SJCRH30 (cell line): ENCODE measurements at places on chromosomes 2 and 18. TPM values are rescaled to one million over a fixed set of nuclear protein-coding genes. Genes with fewer than 3 reads are reported as not detected.

GRCh38 chr2:85888020-85888683, 638 bp downstream of the ST3GAL5 start:
- H3K4me1 ChIP-seq, result peaks cover 30% of the 10 kb centered on the region
- peak overlapping the region; percentile 85 for H3K4me3 ChIP-seq
- no peaks in the 10 kb centered on the region for H3K27me3 ChIP-seq

DNA sequence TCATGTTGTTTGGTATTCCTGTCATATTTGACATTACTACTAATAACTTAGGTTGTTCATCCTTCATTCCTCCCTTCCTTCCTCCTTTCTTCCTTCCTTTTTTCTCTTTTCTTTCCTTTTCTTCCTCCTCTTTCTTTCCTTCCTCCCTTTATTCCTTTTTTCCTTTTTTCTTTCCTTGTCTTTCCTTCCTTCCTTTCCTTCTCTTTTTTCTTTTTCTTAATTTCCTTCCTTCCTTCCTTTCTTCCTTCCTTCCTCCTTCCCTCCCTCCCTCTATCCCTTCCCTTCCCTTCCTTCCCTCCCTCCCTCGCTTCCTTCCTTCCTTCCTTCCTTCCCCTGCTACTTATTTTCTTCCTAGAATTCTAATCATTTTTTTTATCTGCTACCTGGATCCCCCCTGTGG, 66.1 kb downstream of the CTNNA2 start:
- H3K4me3 ChIP-seq, result no peak overlapping the region
- no peaks in the 10 kb centered on the region for H3K4me1 ChIP-seq
- no peak overlapping the region for H3K27ac ChIP-seq
- DNase-seq, result no peak

DNA sequence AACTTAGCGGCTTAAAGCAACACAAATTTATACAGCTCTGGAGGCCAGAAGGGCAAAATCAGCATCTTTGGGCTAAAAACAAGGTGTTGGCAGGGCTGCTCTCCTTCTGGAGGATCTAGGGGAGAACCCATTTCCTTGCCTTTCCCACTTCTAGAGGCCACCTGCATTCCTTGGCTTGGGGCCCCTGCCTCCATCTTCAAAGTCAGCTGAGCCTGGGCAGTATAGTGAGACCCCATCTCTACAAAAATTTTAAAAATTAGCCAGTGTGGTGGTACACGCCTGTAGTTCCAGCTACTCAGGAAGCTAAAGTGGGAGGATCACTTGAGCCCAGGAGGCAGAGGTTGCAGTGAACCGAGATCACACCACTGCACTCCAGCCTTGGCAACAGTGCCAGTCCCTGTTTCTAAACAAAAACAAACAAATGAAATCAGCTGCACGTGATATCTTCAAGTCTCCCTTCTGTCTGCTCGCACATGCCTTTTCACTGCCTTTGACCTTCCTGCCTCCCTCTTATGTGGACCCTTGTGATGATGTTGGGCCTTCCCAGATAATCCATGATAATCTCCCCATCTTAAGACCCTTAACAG, 200.6 kb downstream of the ZFP36L2 start:
- DNase-seq, result no peak
- H3K27me3 ChIP-seq, result no peaks in the 10 kb centered on the region
- H3K27ac ChIP-seq, result no peak overlapping the region
- no peaks in the 10 kb centered on the region for H3K36me3 ChIP-seq

- no peaks in the 10 kb centered on the region for H3K4me1 ChIP-seq
- DNase-seq, result no peak
These were observed 17.8 kb upstream of the MPPE1 start for GRCh38 chr18:11925800-11926481.

DNA sequence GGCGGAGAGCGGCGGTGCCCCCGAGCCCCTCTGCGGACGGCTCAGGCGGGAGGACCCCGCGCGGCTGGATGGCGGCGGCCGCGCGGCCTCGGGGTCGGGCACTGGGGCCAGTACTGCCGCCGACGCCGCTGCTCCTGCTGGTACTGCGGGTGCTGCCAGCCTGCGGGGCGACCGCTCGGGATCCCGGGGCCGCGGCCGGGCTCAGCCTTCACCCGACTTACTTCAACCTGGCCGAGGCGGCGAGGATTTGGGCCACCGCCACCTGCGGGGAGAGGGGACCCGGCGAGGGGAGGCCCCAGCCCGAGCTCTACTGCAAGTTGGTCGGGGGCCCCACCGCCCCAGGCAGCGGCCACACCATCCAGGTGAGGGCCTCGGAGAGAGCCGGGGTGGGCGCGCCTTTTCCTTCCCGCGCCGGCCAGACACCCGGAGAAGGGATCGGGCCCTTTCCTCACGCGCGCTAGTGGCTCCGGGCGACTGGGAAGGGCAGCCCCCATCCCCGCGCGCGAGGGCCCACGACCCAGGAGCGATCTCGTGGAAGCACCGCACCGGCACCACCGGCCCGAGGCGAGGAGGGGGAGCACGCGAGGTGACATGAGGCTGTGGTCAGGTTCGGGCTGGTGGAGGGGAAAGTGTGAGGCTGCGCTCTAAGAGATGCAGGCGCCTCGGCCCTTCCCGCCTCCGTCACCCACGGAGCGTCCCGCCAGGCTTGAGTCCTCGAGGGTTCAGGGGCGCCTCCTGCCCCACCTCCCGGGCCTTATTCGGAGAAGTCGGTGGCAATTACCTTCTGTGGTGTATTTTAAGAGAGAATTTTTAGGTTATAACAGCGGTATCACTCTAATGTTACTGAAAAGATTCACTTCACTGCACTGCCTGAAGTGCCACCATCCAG, 607 bp downstream of the LAMA3 start:
- H3K4me3 ChIP-seq, result no peak overlapping the region
- no peak overlapping the region for H3K27ac ChIP-seq
- H3K36me3 ChIP-seq, result no peaks in the 10 kb centered on the region
- H3K27me3 ChIP-seq, result no peaks in the 10 kb centered on the region
- no peak for DNase-seq
- H3K4me1 ChIP-seq, result no peaks in the 10 kb centered on the region; the same call in 1 of the 2 replicates

GRCh38 chr2:178514664-178515063, 34.4 kb downstream of the PLEKHA3 start:
- H3K4me3 ChIP-seq, result no peak overlapping the region
- H3K27ac ChIP-seq, result no peak overlapping the region
- DNase-seq, result peak; percentile 7

- no peaks in the 10 kb centered on the region for H3K27me3 ChIP-seq
- peaks cover 3% of the 10 kb centered on the region; the same call in 1 of the 2 replicates for H3K4me1 ChIP-seq
- H3K36me3 ChIP-seq, result no peaks in the 10 kb centered on the region
These were observed 820.5 kb upstream of the POU3F3 start for GRCh38 chr2:104033399-104033798.

- DNase-seq, result no peak
- no peak overlapping the region for H3K4me3 ChIP-seq
- peaks cover 7% of the 10 kb centered on the region; the same call in 1 of the 2 replicates for H3K4me1 ChIP-seq
- H3K36me3 ChIP-seq, result peaks cover 22% of the 10 kb centered on the region
- no peaks in the 10 kb centered on the region for H3K27me3 ChIP-seq
These were observed 5.0 kb downstream of the ARID5A start for GRCh38 chr2:96541398-96542152.

- H3K4me3 ChIP-seq, result no peak overlapping the region
- H3K27ac ChIP-seq, result no peak overlapping the region
- H3K27me3 ChIP-seq, result peaks cover 4% of the 10 kb centered on the region; the same call in 1 of the 2 replicates
- H3K36me3 ChIP-seq, result no peaks in the 10 kb centered on the region
These were observed 91.2 kb upstream of the TMEM18 start for GRCh38 chr2:768451-768850.

DNA sequence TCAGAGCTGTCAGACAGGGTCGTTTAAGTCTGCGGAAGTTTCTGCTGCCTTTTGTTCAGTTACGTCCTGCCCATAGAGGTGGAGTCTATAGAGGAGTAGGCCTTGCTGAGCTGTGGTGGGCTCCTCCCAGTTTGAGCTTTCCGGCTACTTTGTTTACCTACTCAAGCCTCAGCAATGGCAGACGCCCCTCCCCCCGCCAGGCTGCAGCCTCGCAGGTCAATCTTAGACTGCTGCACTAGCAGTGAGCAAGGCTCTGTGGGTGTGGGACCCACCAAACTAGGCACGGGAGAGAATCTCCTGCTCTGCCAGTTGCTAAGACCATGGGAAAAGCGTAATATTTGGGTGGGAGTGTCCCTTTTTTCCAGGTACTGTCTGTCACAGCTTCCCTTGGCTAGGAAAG, 86.5 kb downstream of the EFEMP1 start:
- no peaks in the 10 kb centered on the region for H3K36me3 ChIP-seq
- H3K4me3 ChIP-seq, result no peak overlapping the region
- no peak for DNase-seq
- H3K27me3 ChIP-seq, result no peaks in the 10 kb centered on the region

DNA sequence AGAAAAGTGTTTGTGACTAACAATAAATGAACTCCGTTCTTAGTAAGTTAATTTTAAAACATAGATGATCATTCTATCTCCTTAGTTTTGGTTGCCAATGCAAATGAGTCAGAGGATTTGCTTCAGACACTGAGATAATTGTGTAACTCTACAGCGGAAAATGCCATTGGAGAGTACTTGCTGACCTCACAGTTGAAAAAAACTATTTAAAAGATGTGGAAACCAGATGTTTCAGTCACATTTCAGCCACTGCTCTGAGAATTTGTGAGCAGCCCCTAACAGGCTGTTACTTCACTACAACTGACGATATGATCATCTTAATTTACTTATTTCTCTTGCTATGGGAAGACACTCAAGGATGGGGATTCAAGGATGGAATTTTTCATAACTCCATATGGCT, at the start of gene TNFAIP6:
Gene TNFAIP6, plus strand, starts transcription at position 234 of the 400 bp plus-strand sequence. Its CDS starts 75 bp downstream, at position 309.
- DNase-seq, result peak; percentile 17
- no peak within 1 kb of the TSS for H3K27ac ChIP-seq
- no peaks in the 10 kb centered on the region for H3K27me3 ChIP-seq
- H3K4me1 ChIP-seq, result no peaks in the 10 kb centered on the region

DNA sequence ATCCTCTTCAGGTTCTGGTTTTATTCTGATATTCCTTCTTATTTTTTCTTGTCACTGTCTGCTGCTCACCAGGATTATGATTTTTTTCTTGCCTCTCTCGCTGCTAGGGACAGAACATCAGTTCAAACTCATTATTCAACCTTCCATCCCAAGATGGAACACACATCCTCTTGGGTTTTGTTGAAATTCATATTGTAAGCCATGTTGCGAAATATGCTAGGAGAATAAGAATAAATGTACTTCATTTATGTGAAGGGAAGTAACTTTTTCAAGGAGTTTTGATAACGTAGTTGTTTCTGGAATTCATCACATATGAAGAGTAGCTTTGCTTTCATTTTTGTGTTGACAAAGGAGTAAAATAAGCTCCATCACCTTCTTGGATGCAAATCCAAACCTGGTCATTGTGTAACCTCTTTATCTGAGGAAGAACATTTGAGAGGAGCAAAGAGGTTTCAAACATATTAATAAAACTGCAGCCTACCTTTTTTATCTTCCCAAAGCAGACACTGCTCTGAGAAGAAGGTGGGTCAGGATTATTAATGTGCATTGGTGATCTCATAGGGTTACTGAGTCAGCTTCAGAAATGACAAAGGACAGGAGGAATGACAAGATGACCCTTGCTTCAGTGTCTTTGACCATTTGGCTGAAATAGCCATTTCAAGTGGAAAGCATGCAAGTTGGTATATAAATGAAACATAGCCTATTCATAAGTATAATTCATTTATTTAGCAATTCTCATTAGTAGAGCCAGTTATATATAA, 280.0 kb downstream of the GULP1 start:
- H3K4me3 ChIP-seq, result no peak overlapping the region
- peaks cover 7% of the 10 kb centered on the region for H3K4me1 ChIP-seq
- DNase-seq, result no peak
- peaks cover 5% of the 10 kb centered on the region; the same call in 1 of the 2 replicates for H3K36me3 ChIP-seq

GRCh38 chr2:212913640-212914306, 237.6 kb downstream of the IKZF2 start:
- no peak overlapping the region for H3K4me3 ChIP-seq
- no peaks in the 10 kb centered on the region for H3K27me3 ChIP-seq
- H3K4me1 ChIP-seq, result no peaks in the 10 kb centered on the region
- H3K36me3 ChIP-seq, result no peaks in the 10 kb centered on the region
- H3K27ac ChIP-seq, result no peak overlapping the region
- no peak for DNase-seq

DNA sequence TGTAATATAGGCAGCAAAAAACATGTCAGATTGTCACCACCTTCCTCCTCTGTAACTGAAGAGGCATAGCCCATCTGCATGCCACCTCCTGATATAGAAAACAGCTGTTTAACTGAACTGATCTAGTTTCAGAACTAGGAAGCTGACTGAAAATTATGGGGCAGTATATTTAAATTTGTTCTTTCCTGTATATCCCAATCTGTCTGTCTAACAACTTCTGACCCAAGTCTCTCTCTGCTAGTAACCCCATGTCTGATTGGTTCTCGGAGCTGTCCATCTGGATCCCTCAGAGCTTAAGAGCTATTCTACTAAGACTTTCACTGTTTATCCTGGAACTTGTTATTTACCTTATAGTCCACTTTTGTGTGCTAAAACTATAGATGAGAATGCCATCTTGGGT, 68.2 kb upstream of the SLC35G4 start:
- H3K36me3 ChIP-seq, result no peaks in the 10 kb centered on the region
- H3K27me3 ChIP-seq, result no peaks in the 10 kb centered on the region
- DNase-seq, result no peak
- no peak overlapping the region for H3K27ac ChIP-seq

- no peak overlapping the region for H3K4me3 ChIP-seq
- no peak for DNase-seq
- no peaks in the 10 kb centered on the region for H3K4me1 ChIP-seq
These were observed 70.4 kb downstream of the RHBDD1 start for GRCh38 chr2:226906163-226906693.

- no peak for DNase-seq
- no peaks in the 10 kb centered on the region for H3K4me1 ChIP-seq
- H3K36me3 ChIP-seq, result no peaks in the 10 kb centered on the region
These were observed 96.7 kb downstream of the ZNF385B start for GRCh38 chr2:179764710-179765109.

DNA sequence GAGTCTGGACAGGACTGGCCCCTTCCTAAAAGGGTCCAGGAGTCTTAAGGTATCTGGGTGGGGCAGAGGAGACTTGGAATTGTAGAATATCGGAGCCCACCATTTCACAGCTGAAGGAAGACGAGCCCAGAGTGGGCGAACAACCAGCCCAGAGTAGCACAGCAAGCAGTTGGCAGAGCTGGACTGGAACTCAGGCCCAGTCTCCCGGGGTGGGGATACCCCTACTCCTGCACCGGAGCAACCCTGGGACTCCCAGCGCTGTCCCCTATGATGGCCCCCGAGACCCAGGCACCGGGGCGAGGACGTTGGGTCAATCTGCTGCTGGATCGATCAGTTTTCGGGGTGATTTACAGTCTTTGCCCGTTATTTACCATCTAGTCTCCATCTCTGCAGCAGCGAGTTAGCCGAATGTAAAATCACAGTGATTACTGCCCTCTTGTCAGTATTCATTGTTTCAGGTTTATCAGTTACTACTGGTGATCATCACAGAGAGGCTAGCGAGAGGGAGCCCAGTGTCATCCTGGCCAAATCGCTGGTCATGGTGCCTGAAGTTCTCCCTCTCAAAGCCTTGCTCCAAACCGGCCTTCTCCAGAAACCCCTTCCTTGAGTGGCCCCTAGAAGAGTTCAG, 75.3 kb downstream of the SMAD7 start:
- H3K27me3 ChIP-seq, result no peaks in the 10 kb centered on the region
- DNase-seq, result no peak
- H3K4me3 ChIP-seq, result no peak overlapping the region
- no peaks in the 10 kb centered on the region for H3K36me3 ChIP-seq
- H3K4me1 ChIP-seq, result peaks cover 22% of the 10 kb centered on the region
- H3K27ac ChIP-seq, result no peak overlapping the region

The MARCHF4 gene
- not detected in 2 replicates for total RNA-seq

The ANKRD53 gene
- total RNA-seq, result 0.36 TPM in 1 of 2 replicates, not detected in the other

The UGT1A8 gene
- not detected in 2 replicates for total RNA-seq

The IL1B gene
- not detected in 2 replicates for total RNA-seq

The MOB4 gene
- 64.4 and 71.1 TPM in 2 replicates for total RNA-seq

The GPR39 gene
- total RNA-seq, result 0.16 TPM in 1 of 2 replicates, not detected in the other

The MGAT4A gene
- total RNA-seq, result 0.08 and 0.13 TPM in 2 replicates

The SIX3 gene
- 1.8 and 2.0 TPM in 2 replicates for total RNA-seq

The BCL2 gene
- 6.0 and 6.8 TPM in 2 replicates for total RNA-seq
